ENCODE measurements at places on chromosomes 12 and 14.

DNA sequence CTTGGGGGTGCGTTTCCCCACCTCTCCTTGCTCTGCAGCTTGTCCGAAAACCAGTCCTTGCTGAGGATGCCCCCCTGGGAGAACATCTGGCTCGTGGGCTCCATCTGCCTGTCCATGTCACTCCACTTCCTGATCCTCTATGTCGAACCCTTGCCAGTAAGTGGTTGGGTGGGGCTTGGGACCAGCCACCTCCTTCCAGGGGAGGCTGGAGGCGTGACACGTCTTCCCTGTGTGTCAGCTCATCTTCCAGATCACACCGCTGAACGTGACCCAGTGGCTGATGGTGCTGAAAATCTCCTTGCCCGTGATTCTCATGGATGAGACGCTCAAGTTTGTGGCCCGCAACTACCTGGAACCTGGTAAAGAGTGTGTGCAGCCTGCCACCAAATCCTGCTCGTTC is 57.5 kb downstream of the ANAPC7 start:
- DNase-seq: no peak

DNA sequence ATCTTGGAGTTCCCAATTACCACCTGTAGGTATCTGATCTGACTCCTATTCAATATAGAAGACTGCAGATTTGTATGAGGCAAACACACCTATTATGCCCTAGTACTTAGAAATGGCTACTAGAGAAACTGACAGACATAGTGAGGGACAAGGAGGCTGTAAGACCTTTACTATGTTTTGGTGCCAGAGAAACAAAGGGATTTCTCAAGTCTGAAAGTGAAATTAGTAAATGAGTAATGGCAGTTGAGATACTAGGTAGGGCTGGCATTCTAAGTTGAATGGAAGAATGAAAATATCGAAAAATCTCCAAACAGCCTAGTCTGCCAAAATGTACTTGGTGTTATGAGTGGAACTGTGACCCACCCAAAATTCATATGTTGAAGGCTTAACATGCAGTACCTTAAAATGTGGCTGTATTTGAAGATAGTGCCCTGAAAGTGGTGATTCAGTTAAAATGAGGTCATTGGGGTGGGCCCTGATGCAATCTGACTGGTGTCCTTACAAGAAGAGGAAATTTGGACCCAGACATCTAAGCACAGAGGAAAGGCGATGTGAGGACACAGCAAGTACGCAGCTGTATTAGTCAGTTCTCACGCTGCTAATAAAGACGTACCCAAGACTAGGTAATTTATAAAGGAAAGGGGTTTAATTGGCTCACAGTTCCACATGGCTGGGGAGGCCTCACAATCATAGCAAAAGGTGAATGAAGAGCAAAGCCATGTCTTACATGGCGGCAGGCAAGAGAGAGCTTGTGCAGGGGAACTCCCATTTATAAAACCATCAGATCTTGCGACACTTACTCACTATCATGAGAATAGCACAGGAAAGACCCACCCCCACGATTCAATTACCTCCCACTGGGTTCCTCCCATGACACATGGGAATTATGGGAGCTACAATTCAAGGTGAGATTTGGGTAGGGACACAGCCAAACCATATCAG is 127.0 kb downstream of the APAF1 start:
- no peak for DNase-seq

GRCh38 chr14:32938719-32939253 is at the start of gene NPAS3:
Gene NPAS3 (plus strand): TSS chr14:32938879.
- DNase-seq: no peak

DNA sequence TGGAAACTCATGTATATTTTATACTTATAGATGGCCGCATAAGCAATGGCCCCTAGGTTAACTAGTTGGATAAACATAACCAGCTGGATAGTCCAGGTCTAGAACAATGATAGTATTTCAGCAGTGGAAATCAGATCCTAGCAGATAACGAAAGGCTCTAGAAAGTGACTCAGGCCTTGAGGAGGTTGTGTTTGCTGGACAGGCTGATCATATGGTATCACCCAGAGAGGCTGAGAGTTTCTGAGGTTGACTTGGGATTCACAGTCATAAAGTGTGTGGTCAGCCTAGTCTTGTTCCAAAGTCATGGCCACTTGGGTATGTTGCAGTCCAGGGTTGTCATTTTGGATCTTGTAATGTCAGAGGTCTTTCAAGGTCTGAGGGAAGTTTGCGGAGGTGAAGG is 16.8 kb downstream of the FLVCR2 start:
- DNase-seq: no peak

GRCh38 chr12:1502379-1502720 is 92.0 kb downstream of the FBXL14 start:
- no peak for DNase-seq

- no peak for DNase-seq
Measured at GRCh38 chr14:91299121-91300115, 54.9 kb upstream of the GPR68 start.
